Endothelial cell (in vitro differentiated cells): ENCODE measurements at places on chromosomes 1 and 21. TPM values are rescaled to one million over a fixed set of nuclear protein-coding genes. Genes with fewer than 3 reads are reported as not detected.

GRCh38 chr1:65423884-65424572 lies 3.6 kb downstream of the LEPR start:
- DNase-seq, result no peak

DNA sequence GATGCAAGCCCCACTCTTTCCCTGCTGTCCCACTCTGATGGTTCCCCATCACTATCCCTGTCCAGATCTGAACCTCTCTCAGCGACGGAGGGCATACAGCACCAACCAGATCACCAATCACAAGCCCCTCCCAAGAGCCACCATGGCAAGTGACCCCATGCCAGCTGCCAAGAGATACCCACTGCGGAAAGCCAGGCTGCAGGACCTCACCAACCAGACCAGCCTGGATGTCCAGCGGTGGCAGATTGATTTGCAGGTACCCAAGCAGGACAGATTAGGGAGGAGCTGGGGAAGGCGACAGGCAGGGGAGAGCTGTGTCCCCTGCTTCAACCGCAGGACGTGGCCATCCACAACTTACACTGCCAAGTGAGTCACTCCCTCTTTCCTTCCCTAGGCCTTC lies 46.9 kb downstream of the VWA5B1 start:
- no peak for DNase-seq

GRCh38 chr1:218459878-218460711 lies 115.0 kb downstream of the TGFB2 start:
- no peak for DNase-seq

- DNase-seq, result no peak
Observed at GRCh38 chr1:116243333-116244054, 129.6 kb upstream of the ATP1A1 start.

The NECTIN4 gene
- 0.13 TPM for total RNA-seq

The PROK1 gene
- total RNA-seq, result not detected

The CHIT1 gene
- not detected for total RNA-seq

The PTGFR gene
- 0.41 TPM for total RNA-seq
